ENCODE measurements at places on chromosomes 16 and 17.

DNA sequence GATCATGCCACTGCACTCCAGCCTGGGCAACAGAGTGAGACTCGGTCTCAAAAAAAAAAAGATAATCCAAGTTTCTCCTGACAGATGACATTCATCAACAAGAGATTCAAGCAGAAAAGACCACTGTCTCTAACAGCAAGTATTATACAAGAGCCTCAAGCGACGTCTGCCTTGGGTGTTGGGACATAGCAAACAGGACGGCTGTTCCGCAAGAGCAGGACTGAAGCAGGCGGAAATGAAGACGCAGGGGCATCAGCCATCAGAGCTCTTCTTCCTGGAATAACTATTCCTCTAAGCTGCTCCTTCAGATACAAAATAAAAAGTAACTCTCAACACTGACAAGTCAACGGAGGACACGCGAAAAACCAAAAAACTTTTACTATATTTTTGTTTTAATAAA, 54.0 kb downstream of the ANKRD11 start:
- no peak for DNase-seq

GRCh38 chr17:79633993-79634813, 23.4 kb upstream of the RBFOX3 start:
- DNase-seq = no peak

DNA sequence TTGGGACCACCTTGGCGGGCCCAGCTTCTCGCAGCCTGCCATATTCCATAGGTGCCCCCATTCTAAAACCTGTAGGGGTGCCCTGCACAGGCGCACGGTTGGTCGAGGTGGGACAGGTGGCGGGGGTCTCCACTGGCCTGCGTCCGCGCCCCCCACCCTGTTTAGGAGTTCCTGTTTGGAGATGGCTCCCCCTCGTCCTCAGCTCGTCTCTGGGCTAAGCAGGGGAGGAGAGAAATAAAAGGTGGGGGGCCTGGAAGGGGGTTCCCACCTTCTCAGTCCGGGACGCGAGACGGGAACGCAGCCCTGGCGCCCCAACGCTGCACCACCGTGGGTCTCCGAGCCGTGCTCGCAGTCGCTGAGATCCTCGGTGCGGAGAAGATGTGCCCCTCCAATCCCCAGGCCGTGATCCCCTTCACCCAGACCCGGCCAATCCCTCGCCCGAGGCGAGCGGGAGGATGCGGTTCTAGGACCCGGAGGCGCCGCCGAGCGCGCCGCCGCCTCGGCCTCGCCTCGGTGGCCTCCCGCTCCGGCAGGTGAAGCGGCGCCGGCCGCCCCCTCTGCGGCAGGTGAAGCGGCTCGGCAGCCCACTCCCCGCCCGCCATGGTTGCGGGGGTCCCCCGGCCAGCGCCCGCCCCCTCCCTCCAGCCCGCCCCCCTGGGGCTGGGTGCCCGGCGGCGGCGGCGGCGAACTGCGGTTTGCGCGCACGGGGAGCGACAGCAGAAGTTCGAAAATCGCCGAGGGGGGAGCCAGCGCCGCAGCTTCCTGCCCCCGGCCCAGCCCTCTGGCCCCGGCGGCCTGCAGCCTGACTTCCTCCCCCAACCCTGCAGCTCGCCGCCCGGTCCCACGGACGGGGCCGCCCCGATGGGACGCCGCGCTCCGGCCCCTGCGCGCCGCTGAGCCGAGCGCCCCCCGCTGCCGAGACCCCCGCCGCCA, at the start of gene FMNL1:
Gene FMNL1, plus strand, starts transcription at position 805 of the 933 bp plus-strand sequence. CDS start 240 bp downstream, outside the sequence.
- DNase-seq = peak; percentile 67

- DNase-seq = no peak
Observed at GRCh38 chr16:5722116-5722619, 624.6 kb upstream of the EEF2KMT start.

GRCh38 chr16:84107921-84108320, 8.8 kb downstream of the MBTPS1 start:
- no peak for DNase-seq

- peak; percentile 85 for DNase-seq
Observed at GRCh38 chr16:66608241-66609138, 4.0 kb downstream of the CMTM3 start.

GRCh38 chr16:1915732-1916639, 2.2 kb downstream of the HS3ST6 start:
- no peak for DNase-seq
